ENCODE measurements at places on chromosomes 2 and 18. TPM values are rescaled to one million over a fixed set of nuclear protein-coding genes. Genes with fewer than 3 reads are reported as not detected.

DNA sequence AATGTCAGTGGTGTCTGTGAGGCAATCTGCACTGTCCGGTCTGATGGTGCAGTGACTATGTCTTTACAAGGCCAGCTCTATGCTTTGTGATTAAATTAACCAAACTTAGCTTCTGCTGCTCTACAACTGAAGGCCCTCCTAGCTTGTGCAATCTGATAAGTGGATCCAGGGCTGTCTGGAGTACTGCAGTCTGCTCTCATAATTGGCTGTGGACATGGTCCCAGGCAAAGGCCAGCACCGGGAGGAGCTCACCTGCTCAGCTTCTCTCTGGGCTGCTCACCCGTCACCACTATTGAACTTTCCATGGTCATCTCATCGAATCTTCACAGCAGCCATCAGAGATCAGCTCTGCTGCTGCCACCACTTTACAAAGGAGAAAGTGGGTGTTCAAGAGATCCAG, 13.0 kb upstream of the APCDD1 start:
- no peak for DNase-seq

GRCh38 chr2:195711478-195711877, 54.5 kb downstream of the SLC39A10 start:
- DNase-seq = no peak

DNA sequence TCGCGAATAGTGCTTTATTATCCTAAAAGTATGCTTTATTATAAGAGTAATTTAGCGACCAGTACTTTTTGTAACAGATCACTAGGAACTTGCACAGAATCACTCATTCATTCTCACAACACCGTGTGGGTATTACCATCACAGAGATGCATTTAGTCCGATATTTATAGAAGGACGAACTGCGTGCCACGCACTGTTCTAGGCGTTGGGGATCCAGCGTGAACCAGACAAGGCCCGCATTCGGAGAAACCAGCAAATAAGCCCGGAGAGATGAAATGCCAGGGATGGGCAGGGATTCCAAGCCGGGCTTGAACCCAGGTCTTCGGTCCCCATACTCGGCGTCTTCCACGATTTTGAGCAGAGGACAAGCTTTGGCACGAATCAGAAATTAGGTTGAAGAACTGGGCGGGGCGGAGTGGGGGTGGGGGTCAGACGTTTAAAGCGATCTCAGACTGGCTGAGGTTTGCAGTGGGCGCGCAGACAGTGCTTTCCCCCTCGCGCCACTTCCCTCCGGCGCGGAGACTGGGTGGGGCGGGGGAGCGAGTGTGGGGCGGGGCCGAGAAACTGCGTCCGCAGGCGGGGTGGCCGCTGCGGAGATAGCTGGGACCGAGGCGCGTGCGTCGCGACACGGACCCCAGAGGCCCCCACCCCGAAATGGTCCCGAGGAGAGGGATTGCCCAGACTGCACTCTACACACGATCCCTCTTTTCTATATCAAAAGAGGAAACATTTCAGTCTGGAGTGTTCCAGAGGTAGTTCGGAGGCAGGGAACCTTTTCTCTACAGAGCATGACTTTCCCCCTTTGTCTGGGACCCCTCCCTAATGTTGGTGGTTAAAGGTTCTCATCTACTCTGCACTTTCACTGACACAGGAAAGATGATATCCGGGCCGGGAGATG, 1.1 kb upstream of the CXCR4 start:
- peak; percentile 13 for DNase-seq

DNA sequence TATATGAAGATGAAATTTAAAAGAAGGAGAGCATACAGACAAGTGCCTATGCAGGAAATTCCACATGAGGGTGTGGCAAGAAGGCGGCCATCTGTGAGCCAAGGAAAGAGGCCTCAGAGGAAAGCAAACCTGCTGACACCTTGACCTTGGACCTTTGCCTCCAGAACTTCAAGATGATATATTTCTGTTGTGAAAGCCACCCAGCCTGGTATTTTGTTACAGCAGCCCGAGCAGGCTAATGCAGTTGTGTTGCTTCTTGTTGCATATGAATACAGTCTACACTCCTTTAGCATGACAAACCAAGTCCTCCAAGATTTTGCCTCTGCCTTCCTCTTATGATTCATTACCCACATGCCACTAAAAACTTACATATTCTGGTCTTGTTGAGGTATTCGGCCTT, 374.8 kb upstream of the TRIB2 start:
- DNase-seq = no peak

DNA sequence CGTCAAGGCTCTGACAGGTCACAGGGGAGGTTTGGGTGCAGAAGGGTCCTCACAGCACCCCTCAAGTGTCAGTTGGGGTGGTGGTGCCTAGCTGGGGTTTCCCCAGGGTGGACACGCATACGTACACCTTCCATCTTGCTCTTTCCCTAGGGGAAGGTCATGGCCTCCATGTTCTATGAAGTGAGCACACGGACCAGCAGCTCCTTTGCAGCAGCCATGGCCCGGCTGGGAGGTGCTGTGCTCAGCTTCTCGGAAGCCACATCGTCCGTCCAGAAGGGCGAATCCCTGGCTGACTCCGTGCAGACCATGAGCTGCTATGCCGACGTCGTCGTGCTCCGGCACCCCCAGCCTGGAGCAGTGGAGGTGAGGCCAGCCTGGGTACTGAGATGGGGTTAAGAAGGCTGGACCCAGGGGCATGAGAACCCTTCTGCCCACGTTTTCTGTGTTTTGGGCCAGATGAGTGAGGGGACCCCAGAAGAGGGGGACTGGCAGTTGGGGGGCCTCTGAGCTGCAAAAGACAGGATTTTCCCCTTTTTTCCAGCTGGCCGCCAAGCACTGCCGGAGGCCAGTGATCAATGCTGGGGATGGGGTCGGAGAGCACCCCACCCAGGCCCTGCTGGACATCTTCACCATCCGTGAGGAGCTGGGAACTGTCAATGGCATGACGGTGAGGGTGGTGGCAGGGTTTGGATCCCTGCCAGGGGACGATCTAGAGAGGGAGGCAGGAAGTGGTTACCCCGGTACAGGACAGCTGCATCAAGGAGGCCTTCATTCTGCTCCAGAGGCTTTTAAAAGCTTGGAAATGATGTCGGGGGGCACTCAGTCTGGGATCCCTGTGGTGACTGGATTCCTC, 20.9 kb downstream of the SLC30A3 start:
- DNase-seq = no peak

GRCh38 chr2:239353692-239354091, 47.1 kb downstream of the HDAC4 start:
- no peak for DNase-seq

DNA sequence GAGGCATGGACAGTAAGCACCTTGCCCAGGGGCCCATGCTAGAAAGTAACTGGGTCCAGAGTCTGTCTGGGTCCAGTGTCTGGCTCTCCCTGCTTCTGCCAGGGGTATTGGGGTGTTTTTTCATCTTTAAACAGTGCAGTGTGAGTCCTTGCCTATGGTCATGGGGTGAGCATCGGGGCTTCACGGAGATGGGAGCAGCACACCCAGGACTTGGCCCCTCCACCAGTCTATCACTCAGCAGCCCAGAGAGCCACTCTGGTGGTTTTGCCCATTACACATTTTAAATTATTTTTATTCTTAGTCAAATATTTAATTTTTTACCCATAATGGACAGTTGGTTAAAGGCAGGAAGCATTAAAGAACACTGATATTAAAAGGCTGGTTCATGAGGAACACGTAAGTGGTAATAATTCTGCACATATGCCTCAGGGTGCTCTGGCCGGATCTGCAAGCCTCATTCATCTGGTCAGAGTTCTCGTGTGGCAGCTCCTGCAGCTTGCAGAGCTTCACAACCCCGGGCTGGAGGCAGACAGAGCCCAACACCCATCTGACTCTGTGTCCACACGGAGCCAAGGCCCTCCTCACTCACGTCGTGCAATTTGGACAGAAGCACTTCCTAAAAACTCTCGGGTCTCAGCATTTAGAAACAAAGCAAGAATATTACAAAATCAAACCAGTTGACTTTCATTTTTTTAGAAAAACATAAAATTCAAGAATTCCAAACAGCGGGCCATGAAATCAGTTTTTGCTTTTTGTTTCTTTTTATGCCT, 204.1 kb downstream of the CTIF start:
- DNase-seq = no peak

DNA sequence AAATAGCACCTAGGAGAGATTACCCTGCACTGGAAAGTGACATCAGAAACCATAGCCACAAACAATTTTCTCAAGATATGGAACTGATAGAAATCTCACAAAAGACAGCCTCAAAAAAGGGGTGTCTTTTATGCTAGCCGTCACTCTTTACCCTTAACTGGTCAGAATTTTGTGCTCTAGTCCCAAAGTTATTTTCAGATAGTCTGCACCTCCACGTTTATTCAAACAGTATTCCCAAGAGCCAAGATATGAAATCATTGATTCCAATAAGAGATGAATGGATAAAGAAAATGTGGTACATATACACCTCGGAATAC, 23.5 kb upstream of the PMAIP1 start:
- no peak for DNase-seq

GRCh38 chr18:63005306-63005705, 290.0 kb downstream of the PHLPP1 start:
- no peak for DNase-seq

DNA sequence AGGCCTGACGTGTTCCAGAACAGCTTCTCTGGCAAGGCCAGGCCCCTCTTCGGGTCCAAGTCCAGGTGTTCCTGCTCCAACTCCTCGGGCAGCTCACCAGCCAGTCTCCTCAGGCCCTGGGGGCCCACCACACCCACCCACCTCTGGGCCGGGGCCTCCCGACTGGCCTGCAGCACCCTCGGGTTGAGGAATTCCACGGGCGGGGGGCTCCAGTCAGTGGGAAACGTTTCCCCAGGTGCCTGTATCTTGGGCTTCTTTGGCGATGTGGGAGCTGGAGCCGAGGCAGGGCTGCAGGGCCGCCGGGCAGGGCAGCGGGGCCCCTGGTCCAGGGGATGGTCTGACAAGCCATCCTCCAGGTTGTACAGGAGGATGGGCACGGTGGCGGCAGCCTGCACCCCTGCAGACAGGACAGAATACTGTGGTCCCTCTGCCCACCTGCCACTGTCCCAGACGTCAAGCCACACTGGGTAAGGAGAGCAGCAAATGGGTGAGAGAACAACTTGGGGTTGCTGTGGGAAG, 14.4 kb downstream of the FAM178B start:
- no peak for DNase-seq

DNA sequence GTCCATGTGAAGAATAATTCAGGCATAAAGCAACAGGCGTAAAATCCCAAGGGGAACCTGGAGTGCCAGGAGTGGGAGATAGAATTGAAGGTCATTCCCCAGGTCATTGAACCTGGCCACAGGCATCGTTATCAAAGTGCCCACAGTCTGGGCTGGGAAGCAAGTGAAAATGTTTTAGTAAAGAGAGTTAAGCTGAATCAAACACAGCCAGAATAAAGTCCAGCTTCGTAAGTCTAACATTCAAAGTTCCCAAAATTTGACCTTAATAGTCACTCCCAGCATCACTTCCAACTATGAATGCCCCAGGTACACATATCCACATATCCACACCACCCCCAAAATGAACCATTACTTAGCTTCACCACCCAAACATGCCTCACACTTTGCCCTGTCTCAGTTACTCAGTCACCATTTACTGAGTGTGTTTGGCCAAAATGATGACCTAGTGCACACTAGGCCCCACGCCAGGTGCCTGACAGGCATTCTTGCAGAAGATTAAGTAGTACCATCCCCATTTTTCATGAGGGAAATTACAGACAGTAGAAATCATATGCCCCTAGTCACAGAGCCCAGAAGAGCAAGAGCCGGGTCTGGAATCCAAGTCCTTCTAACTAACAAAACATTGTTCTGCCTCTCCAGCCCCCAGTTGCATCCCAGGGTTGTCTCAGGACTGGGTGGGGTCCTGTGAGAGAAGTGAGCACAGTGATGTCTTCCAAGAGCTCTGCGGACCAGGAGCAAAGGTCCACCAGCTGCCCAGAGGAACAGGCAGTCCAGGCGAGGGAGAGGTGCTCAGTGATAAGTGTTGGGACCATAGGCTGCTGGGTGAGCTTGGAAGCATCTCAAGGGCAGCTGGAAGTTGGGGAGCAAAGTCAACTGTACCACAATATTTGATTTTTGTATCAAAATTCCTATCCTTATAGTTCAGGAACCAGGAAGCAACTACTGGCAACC, 65.2 kb upstream of the MYCN start:
- DNase-seq = no peak

GRCh38 chr18:48983793-48984437, 33.1 kb upstream of the SMAD7 start:
- DNase-seq = peak; percentile 30

DNA sequence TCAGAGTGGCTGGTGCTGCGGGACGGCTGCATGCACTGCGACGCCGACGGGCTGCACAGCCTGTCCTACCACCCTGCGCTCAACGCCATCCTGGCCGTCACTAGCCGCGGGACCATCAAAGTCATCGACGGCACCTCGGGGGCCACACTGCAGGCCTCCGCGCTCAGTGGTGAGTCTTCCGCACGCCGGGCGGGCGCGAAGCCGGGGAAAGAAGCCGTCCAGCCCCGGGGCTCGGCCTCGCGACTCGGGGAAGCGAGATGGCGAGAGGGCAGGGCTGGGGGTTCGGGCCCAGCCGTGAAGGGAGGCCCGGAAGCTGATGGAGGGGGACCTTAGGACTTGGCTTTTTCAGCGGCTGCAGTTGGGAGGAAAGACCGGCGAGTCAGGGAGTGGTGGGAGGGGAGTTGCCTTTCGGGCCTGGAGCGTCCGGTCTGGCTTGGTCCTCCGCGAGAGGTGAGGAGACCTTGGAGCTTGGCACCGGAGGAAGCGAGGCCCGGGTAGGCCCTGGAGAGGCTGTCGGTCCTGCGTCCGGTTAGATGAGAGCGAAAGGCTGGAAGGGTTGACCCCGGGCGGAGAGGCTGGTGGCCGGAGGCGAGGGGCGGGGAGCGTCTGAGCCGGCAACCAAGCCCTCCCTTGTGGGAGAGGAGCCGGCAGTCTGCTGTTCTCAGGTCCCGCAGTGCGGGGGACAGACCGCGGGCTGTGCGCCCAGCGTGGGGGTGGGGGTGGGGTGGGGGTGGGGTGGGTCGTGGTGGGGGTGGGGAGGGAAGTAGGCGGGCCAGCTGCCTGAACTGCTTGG, 691 bp downstream of the BIRC6 start:
- peak; percentile 59 for DNase-seq

DNA sequence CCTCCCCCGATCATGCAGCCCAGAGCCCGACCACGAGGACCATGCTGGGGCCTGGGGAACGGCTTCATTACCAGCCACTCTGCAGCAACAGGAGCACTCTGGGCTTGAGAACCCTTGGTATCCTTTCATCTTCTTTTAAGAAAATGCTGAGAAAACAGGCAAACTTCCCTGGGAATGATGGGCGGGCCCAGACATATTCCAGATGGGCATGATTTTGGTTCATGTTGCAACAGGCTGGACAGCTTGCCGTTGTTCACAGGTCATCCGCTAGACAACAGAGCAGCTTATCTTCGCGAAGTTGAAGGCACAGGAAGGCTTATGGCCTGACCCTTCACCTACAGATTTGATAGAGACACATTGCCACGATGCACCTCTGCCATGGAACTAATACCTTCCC, 121.0 kb downstream of the KLHL29 start:
- no peak for DNase-seq

GRCh38 chr2:126703311-126703710, 47.4 kb downstream of the GYPC start:
- no peak for DNase-seq

HOXD8 gene
- total RNA-seq = 30.3 TPM

CD28 gene
- 0.05 TPM for total RNA-seq

SFTPB gene
- not detected for total RNA-seq

TBR1 gene
- total RNA-seq = not detected

GRP gene
- total RNA-seq = not detected

ABHD1 gene
- total RNA-seq = not detected

MALT1 gene
- total RNA-seq = 37.1 TPM

Data from dermis blood vessel endothelial cell (primary cell).